ENCODE measurements at places on chromosomes 11 and 22.

DNA sequence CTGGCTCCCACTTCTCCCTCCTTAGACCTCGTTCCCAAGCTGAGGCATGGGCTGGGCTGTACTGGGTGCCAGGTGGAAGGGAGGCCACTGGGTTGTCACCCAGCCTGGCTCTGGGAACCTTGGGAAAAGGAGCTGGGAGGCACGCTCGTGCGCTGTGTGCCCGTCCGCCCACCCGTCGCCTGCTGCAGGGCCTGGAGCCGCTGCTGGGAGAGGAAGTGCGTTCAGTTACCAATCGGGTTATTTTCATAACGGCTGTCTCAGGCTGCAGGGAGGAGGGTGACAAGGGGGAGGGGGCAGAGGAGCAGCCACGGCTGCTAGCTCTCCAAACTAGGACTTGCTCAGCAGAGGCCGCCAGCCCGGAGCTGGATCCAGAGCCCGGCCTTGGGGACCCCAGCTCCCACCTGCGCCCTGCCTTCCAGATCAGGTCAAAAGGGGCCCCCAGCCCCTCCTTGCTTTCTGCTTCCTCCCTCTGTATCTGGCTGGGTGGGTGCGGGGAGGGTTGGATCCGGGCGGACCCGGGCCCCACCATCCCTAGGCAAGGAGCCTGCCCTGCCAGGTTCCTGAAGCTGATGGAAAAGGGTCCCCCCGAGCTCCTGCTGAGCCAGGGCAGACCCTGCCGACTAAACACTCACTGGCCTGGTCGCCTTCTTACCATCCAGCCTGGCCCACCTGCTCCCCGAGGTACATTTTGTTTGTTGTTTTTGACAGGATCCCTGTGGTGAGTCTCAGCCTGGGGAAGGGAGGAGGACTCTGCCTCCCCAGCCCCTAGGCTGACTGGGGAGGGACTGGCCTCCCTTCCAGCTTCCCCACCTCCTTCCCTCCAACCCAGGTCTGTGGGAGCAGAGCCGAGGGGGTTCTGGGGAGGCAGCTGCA lies 14.3 kb downstream of the DGKZ start:
- DNase-seq, result no peak

DNA sequence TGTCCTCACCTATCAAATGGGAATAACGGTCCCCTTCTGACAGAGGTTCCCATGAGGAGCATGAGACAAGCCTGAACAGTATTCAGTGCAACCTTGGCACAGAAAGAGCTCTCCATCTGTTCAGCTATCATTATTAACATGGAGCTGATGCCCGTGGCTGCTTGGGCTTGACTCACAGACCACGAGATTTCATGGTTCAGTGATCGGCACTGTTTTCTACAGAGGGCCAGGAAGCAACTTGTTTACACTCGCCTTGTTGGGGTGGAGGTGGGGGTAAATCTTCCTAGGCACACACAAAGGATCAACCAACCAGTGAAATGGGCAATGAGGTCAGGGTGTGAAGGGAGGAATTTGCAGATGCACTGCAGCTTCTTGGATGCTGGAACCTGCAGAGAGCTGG lies 88.2 kb downstream of the CWC15 start:
- DNase-seq, result no peak

DNA sequence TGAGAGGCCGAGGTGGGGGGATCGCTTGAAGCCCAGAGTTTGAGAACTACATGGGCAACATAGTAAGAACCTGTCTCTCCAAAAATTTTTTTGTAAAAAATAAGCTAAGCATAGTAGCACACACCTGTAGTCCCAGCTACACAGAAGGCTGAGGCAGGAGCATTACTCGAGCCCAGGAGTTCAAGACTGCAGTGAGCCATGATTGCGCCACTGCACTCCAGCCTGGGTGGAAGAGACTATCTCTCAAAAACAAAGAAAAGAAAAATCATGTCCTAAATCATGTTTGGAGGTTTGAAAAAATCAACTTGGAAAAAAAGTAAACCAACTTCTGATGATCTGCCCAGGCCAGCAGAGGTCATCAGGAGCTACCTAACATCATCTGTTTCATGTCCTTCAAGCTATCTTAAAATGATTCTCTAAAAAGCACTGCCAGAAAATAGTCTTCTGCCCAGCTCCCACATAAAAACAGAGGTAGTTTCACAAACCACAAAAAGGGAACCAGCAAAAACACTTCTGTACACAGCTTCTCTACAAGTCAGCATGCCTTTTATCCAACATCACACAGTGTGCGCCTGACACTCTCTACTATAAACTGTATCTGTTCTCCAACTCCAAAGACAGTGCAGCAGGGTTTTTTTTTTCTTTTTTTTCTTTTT lies 165.0 kb downstream of the SOX6 start:
- DNase-seq, result no peak

DNA sequence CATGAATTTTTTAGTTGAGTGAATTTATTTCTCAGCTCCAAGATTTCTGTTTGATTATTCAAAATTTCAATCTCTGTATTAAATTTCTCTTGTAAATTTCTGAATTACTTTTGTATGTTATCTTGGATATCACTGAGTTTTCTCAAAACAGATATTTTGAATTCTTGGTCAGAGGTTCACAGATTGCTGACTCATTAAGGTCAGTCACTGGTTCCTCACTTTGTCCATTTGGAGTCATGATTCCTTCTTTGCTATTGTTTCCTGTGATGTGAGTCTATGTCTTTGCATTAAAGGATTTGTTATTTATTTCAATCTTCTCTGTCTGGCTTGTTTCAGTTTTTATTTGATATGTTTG lies 10.2 kb upstream of the IL17RA start:
- no peak for DNase-seq

- DNase-seq, result no peak
These were observed 9.9 kb upstream of the MMP8 start for GRCh38 chr11:102734650-102735049.

DNA sequence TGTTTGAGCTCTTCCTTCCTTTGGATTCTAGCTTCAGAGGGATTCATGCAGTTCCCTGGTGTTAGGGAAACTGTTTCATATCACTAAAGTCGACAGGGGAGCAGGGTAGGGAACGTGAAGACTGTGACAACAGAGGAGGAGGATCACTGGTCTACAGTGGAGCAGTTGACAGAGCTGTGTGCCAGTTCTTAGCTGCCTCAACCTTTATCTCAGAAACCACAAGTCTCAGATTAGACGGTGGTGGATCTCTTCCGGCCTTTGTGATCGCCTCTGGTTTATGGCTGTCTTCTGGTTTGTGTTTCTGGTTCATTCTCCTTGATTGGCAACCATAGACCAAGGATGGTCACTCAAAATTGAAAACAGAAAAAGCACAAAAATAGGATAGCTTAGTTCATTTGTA lies 538.9 kb upstream of the API5 start:
- no peak for DNase-seq

- DNase-seq, result no peak
These were observed 185.0 kb downstream of the NELL1 start for GRCh38 chr11:20854215-20854955.

GRCh38 chr22:36767035-36767775 lies 8.7 kb downstream of the IFT27 start:
- no peak for DNase-seq

- DNase-seq, result no peak
These were observed 9.3 kb downstream of the SLC37A2 start for GRCh38 chr11:125072218-125072960.

GRCh38 chr11:117745346-117745745 lies 51.7 kb downstream of the DSCAML1 start:
- DNase-seq, result no peak

- no peak for DNase-seq
These were observed 24.7 kb downstream of the DGCR2 start for GRCh38 chr22:19097518-19097917.

DNA sequence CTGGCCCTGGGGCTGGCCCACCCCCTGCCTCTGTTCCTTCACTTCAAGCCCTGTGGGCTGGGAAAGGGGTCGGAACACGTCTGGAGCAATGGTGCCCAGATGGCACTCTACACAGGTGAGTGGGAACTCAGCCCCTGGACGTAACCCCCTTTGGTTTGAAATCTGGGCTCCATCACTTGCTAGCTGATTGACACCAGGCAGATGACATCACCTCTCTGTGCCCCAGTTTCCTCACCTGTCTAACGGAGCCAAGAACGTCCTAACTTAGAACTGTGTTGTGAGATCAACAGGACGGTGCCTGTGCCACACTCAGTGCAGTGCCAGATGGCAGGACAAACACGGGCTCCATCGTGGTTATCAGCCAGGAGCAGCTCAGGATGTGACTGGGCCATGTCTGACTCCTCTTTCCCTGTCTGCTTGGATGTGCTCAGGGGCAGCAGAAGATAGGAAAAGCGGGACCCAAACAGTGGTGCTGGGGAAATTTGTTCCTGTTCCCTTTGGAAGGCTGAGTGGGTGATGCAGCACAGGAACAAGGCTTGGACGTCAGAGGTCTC lies 24.4 kb downstream of the NPTXR start:
- DNase-seq, result no peak

DNA sequence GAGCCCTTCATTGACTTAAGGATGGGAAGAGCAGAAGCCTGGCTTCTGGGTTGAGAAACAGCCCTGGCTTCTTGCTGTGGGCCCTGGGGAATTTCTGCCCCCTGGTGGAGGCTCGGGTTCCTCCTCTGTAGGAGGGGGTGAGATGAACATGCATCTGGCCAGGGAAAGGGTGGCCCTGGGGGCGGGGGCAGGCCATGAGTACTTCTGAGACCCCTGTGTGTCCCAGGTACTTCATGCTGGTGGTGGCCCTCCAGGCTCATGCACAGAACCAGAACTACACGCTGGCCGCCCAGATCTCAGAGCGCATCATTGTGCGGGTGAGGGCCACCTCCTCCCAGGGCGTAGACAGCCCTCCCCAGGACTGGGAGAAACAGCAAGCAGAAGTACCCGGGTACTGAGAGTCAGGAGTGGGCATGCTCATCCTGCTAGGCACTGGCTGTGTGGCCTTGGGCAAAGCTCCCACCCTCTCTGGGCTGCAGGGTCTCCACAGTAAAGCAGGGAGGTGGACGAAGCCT lies 15.8 kb downstream of the TMEM258 start:
- no peak for DNase-seq

- no peak for DNase-seq
These were observed 4.9 kb downstream of the DENND5A start for GRCh38 chr11:9259981-9260837.

DNA sequence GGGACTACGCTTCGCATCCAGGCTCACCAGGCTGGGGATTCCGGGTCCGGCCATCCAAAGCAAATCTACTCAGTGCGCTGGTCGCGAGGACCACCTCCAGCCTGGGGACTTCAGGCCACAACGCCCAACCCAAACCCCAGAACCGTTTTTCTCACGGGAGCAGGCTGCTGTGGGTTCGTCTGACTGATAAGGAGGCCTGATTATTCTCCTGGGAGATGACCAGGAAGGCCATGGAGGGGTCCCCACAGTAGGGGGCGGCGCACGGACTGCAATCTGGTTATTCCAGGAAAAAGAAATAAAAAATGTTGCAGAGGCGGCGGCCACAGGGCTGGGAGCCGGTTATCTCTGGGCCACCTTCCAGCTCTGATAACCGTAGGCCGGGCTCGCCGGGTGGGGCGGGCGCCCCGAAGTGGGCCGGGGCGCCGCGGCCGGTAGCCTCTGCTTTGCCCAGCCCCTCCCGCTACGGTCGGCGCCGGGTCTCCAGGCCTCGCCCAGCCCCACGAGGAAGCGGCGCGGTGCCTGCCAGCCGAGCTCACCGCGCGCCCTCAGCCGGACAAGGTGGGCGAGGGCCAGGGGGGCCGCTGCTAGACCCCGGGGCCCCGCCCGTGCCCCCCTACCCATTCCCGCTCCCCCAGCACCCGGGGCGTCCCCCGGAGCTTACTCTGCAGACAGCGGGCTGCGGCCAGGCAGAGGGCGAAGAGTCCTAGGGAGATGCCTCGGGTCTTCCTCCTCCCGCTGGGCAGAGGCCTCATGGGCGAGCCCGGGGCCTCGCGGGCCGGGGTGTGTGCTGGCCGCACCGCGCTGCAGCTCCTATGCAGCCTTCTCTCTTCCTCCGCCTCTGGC lies 446 bp downstream of the VSTM5 start:
- DNase-seq, result no peak

GRCh38 chr11:65501472-65502273 lies 2.8 kb downstream of the MALAT1 start:
- DNase-seq, result peak; percentile 40

DNA sequence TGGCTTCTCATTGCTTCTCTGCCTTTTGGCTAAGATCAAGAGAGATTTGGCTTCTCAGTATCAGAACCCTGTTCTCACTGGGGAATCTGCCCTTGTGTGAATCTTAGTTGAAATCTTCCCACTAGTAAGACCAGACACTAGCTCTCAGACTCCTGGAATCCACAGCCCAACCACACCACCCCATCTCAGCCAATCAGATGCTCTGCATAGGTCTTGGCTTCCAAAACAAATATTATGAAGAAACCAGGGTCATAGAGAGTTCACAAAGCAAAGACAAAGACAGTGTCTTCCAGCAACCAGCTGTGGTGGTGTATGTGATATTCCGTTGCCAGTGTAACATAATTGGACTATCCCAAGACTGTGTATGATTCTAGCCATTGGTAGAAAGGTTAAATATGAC lies 5.4 kb downstream of the OR8B12 start:
- DNase-seq, result no peak

GRCh38 chr11:111427471-111427912 lies 48.4 kb upstream of the POU2AF1 start:
- no peak for DNase-seq

GRCh38 chr22:21832291-21833290 lies 34.9 kb downstream of the MAPK1 start:
- no peak for DNase-seq

DNA sequence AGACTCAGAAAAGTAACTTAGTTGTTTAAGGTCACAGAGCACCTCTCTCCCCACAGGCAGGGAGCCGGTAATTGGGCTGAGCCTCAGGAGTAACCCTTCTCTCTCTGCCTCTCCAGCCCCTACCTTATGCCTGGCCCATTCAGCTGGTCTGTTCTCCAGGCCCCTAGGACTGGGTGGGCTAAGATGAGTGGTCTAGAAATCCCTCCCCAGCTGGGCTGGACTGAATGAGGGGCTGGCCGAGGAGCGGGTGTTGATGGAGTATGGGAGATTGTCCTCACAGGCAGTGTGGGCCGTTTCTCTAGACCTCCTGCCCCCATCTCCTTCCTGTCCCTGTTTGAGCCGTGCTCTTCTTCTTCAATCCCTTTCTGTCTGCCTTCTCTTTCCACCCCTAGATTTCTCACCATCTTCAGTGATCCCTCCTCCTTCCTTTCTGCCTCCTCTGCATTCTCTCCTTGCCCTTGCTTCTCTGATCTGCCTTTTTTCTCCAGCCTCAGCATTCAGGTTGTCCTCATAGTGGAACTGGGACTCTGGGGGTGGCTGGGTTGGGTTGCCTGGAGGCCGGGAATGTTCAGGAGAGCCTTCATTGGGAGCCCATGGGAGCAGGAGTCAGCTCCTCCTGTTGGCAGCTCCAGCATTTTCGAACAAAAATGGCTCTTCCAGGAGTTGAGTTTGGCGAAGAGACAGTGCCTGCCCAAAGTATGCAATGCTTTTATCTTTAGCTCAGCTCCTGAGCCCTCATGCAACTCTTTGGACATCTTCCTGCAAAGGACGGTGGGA lies 7.6 kb downstream of the ST3GAL4 start:
- no peak for DNase-seq

Measured in HFF-Myc (cell line).